Hindlimb muscle (tissue), 1 donor: ENCODE measurements at places on chromosomes 12 and 14. TPM values are rescaled to one million over a fixed set of nuclear protein-coding genes. Genes with fewer than 3 reads are reported as not detected.

- DNase-seq = no peak
Measured at GRCh38 chr14:95424529-95424928, 91.9 kb downstream of the SYNE3 start.

GRCh38 chr14:52551696-52552062 is 626 bp downstream of the TXNDC16 start:
- DNase-seq = peak; percentile 54

GRCh38 chr12:6074979-6075585 is 49.4 kb downstream of the VWF start:
- no peak for DNase-seq

DNA sequence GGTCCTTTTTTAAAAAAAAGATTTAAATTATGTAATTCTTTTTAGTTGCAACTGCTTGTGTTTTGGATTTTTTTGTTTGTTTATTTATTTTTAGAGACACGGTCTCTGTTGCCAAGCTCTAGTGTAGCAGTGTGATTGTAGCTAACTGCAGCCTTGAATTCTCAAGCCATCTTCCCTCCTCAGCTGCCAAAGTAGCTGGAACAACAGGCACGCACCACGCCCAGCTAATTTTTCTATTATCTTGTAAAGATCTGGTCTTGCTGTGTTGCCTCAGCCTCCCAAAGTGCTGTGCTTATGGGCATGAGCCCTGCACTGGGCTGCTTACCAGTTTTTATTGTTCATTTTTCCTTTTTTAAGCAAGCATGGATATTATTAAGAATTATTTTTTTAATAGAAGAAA is 10.6 kb upstream of the ART4 start:
- peak; percentile 71 for DNase-seq

DNA sequence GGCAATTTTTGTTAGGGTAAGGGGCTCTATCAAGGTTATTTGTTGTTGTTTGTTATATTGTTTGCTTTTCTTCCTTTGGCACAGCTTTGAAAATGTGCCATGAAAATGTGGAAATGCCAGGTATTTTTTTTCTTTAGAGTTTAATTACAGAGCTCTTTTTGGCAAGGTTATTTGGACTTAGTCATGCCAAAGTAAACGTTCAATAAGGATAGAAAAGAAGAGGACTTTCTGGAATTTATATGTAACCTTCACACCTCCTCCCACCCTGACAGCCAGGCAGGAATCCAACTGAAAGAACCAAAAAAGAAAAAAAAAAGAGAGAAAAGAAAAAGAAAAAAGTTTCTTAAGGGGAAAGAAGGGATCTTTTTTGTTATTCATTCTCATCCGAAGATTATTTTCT is 217.8 kb downstream of the KITLG start:
- no peak for DNase-seq

- DNase-seq = no peak
Measured at GRCh38 chr14:43754838-43755237, 752.2 kb downstream of the FSCB start.

GRCh38 chr12:127108360-127109215 is 1158.4 kb upstream of the TMEM132C start:
- peak; percentile 44 for DNase-seq

GRCh38 chr12:45077251-45077650 is 26.4 kb upstream of the DBX2 start:
- DNase-seq = peak; percentile 50

GRCh38 chr12:89154743-89155499 is 197.4 kb downstream of the DUSP6 start:
- DNase-seq = no peak

GRCh38 chr12:1829306-1829900 is 9.0 kb downstream of the LRTM2 start:
- no peak for DNase-seq

- DNase-seq = no peak
Measured at GRCh38 chr12:66393890-66394289, 91.6 kb downstream of the HELB start.

DNA sequence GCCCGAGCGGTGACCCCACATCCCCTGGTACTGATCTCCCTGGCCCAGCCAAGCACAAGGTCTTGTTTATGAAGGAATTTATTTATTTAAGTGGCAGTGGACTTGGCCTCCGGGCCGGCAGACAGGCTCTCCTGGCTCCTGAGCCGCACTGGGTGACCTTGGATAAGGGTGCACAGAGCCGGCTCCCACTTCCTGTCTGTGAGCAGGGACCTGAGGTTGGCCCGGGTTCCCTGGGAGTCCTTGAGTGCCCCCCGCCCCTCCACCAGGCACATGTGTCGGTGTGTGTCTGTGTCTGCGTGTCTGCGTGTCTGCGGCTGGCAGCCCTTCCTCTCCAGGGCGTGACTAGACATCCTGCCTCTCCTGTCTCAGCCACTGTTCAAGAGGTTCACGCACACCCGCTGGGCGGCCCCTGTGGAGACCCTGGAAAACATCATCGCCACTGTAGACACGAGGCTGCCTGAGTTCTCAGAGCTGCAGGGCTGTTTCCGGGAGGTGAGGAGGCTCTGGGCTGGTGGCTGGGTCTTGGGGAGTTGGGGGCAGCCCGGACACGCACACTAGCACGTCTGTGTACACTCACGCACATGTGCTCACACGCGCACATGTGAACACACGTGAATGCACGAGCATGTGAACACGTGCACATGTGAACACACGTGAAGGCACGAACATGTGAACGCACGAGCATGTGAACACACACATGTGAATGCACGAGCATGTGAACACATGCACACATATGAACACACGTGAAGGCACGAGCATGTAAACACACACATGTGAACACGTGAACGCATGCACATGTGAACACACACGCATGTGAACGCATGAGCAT is 9.3 kb downstream of the TNFAIP2 start:
- DNase-seq = no peak

GRCh38 chr12:88309546-88309945 is 167.4 kb downstream of the TMTC3 start:
- no peak for DNase-seq

- DNase-seq = no peak
Measured at GRCh38 chr14:84477996-84478395, 1051.9 kb upstream of the FLRT2 start.

DNA sequence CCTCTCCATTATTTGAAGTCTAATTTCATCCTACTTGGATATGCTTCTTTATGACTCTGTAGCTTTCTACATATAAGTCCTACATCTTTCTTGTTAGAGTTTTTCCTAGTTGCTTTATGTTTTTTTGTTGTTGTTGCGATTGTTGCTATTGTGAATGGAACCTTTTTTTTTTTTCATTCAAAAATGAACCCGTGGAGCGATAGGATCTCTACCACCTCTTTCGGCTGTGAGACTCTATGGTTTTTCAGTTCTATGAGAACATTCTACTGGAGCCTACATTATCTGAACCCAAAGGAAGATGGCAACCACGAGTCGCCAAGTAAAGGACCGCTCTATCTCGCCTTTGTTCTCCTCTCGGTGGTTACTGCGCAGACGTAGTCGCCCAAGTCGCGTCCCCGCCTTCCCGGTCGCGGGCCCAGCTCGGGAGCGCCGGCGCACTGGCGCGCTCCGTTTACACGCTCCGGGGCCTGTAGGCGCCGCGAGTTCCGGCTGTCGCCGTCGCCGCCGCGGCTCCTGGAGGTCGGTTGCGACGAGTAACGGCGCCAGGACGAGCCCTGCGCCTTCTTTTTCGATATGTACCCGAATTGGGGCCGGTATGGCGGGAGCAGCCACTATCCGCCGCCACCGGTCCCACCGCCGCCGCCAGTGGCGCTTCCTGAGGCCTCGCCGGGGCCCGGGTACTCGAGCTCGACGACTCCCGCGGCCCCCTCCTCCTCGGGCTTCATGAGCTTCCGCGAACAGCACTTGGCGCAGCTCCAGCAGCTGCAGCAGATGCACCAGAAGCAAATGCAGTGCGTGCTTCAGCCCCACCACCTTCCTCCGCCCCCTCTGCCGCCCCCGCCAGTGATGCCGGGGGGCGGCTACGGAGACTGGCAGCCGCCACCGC is at the start of gene YLPM1:
Gene YLPM1, plus strand, starts transcription at position 400 of the 886 bp plus-strand sequence. Its CDS starts 174 bp downstream, at position 574.
- peak; percentile 96 for DNase-seq

- peak; percentile 74 for DNase-seq
Measured at GRCh38 chr14:76829650-76830421, 3.6 kb downstream of the LRRC74A start.

Gene FIGNL2
- 1.3 TPM for polyA plus RNA-seq

Gene TRHDE
- polyA plus RNA-seq = 0.40 TPM

Gene CLECL1
- polyA plus RNA-seq = 0.31 TPM

Gene ZBTB42
- polyA plus RNA-seq = 9.3 TPM

Gene EML5
- polyA plus RNA-seq = 0.59 TPM

Gene KRT81
- polyA plus RNA-seq = 0.14 TPM

Gene ALDH1L2
- polyA plus RNA-seq = 6.6 TPM

Gene DLK1
- 2,891 TPM for polyA plus RNA-seq

Gene ZDHHC17
- polyA plus RNA-seq = 43.0 TPM

Gene PTGDR
- 0.37 TPM for polyA plus RNA-seq
